SW480 (cell line): ENCODE measurements at places on chromosomes 16 and 17.

- peak; percentile 92 for DNase-seq
Measured at GRCh38 chr17:82205720-82206508, 6.7 kb downstream of the CCDC57 start.

- no peak for DNase-seq
Measured at GRCh38 chr16:52496051-52496876, 50.7 kb downstream of the TOX3 start.

DNA sequence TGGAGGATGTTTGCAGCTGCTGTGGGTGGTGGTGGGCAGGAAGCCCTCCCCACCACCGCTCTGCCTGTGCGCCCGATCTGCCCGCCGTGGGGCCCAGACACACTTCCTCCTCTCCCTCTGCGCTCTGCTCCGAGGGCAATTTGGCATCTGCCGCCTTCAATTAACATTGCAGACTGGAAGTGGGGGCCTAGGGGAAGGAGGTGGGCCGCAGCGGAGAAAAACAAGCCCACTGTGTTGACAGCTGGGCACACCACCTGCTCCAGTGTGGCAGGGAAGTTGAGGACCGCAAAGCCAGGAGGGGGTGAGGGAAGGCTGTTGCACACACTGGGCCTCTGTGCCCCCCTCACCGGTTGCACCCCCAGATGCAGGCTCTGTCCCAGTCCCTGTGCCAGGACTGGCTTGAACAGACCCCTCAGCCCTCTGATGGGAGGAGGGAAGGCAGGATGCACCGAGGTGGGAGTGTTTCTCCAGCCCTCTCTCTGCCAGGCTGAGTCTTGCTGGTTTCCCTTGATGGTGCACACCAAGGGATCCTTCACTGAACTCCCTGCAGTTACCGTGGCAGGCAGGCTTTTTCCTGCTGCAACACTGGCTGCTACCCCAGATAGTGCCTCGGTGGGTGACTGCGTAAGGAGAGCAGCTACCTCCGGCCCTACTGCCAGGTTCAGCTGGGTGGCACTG is 72.8 kb upstream of the MED9 start:
- no peak for DNase-seq

DNA sequence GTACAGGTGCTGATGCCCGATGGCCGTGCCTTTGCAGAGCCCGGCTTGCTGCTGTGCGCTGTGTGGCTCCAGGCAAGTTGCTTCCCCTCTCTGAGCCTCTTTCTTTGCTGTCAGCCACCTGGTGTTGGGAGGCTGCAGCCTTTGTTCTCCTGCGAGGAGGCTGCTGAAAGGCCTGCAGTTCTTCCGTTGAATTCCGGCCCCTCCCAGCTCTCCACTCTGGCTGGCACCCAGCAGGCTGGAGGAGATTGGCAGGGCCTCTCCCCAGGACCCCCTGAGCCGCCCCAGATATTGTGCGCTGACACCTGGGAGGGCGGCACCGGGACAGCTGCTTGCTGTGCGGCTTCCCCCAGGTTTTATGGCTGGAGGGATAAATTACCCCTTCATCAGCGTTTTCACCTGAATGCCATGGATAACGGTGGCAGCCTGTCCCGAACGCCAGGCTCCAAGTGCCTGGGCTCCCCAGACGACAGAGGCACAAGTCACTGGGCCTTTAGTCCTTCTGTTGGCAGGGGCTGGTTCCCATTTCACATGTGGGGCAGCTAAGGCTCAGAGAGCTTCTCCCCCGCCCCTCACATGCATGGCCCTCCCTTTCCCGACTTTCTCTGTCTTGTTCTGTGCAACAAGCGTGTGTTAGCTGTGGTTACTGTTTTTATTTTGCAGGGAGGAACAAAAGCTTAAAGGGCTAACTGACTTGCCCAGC is 35.1 kb upstream of the GSE1 start:
- DNase-seq: no peak

GRCh38 chr17:48997827-48998586 is 822 bp downstream of the IGF2BP1 start:
- DNase-seq: no peak

GRCh38 chr16:85550953-85551924 is 61.9 kb upstream of the GSE1 start:
- peak; percentile 45 for DNase-seq
